ENCODE measurements at places on chromosomes 16 and 17.

DNA sequence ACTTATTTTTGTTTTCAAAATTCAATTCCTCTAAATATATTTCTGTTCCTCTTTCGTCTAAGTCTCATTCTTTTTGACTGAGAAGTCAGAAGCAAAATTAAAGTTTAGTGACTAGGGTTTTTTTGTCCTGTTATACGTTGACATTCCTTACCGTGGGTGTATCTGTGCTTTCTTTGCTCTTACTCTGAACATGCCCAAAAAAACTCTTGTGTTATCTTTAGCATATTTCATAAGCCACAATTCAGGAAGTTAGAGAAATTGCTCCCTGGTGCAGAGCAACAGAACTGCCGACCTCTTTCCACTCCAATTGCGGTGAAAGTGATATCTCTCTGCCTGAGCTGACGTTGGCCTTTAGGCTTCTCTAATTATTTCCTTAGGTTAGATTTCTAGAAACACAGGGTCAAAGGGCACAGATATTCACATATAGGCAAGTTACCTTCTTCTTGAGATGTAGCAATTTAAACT, 65.7 kb downstream of the CENPV start:
- DNase-seq: no peak

GRCh38 chr16:82004601-82005000, 6.7 kb downstream of the SDR42E1 start:
- no peak for DNase-seq

- DNase-seq: peak; percentile 68
Measured at GRCh38 chr17:80260069-80260535, 550 bp upstream of the RNF213 start.

GRCh38 chr16:75326333-75326732, 74.9 kb upstream of the BCAR1 start:
- DNase-seq: no peak

DNA sequence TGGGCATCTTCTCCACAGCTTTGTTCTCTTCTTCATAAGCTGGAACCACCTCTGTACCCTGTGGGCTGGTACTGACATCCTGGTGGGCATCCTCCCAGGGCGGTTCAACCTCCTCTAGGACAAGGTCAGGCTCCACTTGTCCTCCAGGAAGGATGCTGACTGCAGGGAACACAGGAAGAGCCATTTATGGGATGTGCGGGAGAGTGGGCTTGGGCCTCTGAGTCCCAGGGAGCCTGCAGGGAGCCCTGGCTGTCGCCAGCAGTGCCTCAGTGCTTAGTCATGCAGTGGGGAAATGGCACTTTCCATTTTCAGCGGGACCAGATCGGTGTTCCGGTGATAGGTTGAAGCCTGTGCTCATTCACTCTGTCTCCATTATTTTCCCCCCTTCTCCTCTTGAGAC, 20.5 kb downstream of the CNGB1 start:
- DNase-seq: no peak

DNA sequence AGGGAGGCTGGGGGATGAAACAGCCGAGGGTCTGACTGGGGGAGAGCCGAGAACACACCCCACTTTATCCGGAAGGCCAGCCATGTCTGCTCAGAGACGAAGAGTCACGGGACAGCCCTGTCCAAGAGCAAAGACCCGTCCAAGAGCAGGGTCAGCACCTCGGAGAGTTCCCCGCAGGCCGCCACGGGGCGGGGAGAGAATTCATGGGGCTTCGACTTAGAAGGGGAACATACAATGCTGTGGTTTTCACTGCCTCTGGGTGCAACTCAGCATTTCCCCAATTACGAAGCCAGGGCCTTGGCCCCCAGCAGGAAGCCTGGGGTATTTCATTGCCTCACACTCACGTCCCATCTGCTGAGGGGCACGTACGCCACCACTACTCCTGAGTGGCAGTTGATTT, 59.3 kb downstream of the JPH3 start:
- DNase-seq: peak; percentile 21

DNA sequence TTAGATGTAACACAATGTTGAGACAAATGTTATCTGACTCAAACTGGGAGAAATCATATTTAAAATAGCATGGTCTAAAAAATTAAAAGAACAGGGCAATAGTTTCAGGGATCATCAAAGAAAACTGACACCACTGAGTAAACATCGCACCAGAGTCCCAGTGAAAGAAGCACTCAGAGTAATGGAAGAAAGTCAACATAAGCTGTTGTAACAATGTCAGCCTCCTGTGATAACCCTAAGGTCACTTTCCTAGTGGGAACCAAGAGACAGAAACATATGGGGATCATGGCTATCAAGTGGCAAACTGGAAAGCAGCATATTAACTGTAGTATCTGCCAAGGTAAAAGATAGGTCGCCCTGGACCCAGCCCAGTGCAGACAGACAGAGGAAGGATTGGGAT, 160.8 kb downstream of the CA10 start:
- DNase-seq: no peak

DNA sequence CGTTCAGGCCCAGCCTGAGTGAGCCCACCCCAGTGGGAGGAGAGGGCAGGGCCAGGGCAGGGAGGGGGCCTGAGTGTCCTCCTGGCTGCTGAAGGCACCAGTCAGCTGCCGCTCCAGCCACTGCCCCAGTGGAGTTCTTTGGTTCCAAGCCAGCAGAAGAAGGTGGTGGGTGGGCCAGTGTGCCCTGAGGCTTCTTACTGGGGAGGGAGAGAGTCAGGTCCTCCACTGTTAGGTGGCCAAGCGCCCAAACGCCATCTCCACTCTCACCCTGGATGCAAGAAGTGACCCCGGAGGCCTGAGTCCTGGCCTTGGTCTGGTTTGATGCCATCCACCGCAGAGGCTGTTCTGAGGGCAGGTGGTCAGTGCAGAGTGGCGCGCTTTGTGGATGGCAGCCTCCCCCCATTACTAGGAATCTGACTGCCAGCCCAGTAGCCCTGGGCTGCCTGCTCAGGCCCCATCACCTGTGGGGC, 2.2 kb downstream of the RNF213 start:
- DNase-seq: no peak

GRCh38 chr16:77374384-77374783, 60.5 kb downstream of the ADAMTS18 start:
- peak; percentile 59 for DNase-seq

DNA sequence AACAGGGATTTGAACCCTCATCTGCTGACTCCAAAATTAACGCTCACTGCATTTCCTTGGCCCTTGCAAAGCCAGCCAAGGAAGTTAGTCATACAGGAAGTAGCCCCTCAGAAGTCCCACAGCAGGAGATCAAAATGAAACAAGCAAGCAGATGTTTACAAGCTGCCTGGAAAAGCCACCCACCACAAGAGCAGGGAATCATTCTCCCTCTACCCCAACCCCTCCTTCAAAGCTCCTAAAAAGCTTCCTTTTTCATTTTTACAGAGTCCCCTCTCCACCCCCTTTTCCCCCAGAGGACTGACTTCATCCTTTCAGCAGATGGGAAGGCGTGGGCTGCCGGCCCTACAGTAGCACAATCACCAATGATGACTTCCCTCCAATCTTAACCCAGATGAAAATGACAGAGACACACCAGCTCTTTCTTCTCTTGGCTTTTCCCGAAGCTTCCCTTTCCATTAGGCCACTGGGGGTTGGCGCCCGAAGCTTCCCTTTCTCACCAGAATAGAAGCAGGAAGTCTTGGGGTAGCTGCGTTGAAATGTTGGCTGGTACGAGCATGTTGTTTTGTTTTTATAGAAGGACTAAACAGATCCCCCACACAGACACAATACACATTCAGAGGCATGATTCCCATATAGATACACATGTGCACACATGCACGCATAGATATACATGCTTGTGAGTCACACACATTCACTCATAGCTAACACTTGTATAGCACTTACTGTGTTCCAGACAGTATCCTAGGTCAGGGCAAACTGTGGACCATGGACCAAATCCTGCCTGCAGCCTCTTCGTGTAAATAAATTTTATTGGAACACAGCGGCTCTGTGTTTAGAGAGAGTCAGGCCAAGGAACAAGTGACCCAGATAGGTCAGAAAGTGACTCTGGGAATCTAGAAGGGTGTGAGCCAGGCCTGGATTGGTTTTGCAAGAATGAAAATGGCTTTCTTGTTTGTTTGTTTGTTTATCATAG, 17.4 kb downstream of the ITPRIPL2 start:
- DNase-seq: peak; percentile 75

DNA sequence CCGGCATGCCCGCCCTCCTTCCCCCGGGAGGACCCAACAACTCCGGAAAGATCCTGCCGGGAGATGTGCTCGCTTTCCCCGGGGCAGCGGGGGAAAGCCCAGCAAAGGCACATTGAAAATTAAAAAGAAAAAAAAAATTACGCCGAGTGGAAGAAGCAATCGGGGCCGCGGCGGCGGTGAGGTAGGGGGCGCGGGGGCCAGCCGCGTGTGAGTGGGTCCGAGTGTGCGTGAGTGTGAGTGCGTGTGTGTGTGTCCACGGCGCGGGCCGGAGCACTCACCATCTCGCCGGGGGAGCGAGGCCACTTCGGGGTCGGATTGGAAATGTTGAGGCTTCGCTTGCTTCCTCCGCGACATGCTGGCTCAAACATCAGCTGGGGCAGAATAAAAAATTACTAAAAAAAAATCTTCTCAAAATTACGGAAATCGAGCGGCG, at the start of gene SALL1:
TSS of gene SALL1 (minus strand) at position 383 of the 433 bp plus-strand sequence. CDS start at position 354, 29 bp downstream.
- no peak for DNase-seq

- no peak for DNase-seq
Measured at GRCh38 chr17:57694051-57694450, 51.0 kb downstream of the CCDC182 start.

GRCh38 chr16:14186795-14187221, 115.7 kb downstream of the MRTFB start:
- DNase-seq: peak; percentile 17

DNA sequence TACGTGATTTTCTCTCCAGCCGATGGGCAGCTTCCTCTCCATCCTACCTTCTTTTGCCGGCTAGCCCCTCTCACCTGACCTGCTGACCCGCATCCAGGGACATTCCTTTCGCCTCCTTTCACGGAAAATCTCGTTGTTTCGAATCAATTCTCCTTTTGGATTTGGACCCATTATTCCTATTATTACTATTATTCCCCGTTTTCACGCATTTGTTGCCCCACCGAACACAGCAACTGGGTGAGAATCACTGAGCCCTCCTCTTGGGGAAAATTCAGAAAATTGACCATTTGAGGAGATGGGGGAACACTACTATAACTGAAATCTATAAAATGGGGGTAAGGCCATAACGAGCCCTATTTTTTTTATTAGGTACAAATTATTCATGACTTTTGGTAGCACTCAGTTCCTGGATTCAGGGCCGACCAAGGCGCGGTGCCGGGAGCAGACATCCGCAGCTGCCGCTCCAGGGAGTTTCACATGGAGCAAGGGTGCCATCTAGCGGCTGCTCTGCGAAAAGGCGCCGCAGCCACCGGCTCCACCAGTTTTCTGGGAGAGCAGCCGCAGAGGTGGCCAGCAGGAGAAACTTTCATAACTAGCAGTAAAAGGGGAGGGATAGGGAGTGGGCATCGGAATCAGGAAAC, 3.3 kb upstream of the HOXB8 start:
- DNase-seq: peak; percentile 88

- DNase-seq: no peak
Measured at GRCh38 chr16:10525214-10525825, 55.1 kb downstream of the EMP2 start.

- no peak for DNase-seq
Measured at GRCh38 chr17:47744168-47745036, 11.4 kb downstream of the TBX21 start.

Data from renal cortex interstitium (tissue), 15 donors.